ENCODE measurements at places on chromosomes 7 and 10.

DNA sequence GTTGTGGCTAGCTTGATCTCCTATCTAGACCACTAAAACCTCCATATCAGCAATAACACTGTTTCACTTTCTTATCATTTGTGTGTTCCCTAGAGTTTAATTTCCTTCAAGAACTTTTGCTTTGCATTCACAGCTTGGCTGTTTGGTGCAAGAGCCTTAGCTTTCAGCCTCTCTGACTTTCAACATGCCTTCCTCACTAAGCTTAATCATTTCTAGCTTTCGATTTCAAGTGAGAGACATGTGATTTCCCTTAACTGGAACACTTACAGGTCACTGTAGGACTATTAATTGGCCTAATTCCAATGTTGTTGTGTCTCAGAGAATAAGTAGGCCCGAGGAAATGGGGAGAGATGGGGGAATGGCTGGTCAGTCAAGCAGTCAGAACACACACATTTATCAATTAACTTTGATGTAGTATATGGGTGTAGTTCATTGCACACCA is 10.6 kb upstream of the BPGM start:
- no peak for DNase-seq

DNA sequence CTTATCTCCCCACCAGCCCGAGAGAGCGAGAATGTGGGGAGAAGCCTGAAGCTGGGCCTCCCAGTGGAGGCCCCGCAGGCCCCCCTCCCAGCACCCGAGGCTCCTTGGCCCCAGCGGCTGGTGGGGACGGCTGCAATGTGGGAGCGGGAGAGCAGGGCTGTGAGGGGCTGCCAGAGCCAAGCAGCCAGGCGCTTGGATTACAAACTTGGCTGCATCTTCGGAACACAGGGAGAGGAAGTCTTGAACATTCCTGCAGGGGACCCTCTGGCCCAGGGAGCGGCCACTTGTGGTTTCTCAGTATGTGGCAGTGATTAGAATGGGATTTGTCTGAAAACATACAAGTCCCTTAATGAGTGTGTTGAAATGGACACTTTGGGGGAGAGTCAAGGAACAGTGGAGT is 23.2 kb downstream of the ELN start:
- DNase-seq = no peak

DNA sequence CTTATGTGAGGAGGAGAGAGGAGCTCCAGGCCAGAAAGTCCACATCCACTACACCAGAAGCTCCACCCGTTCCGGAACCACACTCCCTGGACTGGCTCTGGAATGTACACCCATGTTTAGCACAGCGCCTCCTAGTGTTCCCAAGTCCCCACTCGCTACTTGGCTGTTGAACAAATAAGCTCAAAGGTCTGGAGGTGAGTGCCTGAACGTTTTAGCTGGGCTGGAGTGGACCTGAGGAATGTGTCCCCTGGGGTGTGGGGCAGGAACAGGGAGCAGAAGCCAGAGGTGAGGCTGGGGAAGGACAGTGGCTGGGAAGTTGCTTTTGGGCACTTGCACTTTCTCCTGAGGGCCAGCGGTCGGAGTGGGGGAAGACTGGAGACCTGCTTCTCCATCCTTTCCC is 164.1 kb upstream of the CDCA7L start:
- DNase-seq = peak; percentile 71

DNA sequence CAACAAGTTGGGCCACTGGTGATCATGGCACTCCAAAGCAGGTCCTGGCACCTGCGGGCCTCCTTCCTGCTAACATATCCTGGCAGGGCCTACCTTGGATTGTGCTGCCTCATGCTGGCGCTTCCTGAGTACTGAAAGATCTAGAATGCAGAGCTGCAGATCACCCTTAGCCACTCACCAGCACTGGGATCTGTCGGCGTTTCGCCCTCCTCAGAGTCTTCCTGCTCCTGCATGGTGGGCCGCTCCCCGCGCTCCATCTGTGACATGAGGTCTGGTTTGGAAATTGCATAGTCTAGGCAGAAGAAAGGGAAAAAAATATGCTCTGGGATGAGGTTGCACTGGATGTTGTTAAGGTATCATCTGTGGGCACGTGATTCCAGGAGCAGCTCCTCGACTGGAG is 10.0 kb downstream of the ZNF777 start:
- no peak for DNase-seq

DNA sequence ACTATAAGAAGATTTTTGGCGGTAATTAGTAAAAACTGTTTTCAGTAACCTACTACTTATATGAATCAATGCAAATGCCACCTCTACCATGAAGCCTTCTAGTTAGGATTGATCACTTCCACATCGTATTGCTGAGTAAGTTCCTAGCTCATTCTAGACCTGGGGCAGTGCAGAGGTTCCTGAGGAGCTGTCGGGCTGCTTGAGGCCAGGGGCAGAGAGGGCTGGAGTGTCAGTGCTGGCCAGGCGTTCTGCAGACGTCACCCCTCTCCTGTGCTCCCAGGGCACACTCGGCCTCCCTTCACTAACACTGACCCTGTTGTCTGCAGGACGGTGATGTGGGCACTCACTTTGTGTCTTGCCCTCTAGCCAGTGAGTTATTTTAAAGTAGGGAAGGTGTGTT is 275.7 kb downstream of the CELF2 start:
- no peak for DNase-seq

GRCh38 chr7:77788327-77788902 is 9.8 kb downstream of the TMEM60 start:
- DNase-seq = no peak

- DNase-seq = no peak
Measured at GRCh38 chr10:114556236-114557122, 101.6 kb downstream of the ABLIM1 start.

GRCh38 chr7:117148971-117149370 is 173.9 kb downstream of the WNT2 start:
- DNase-seq = no peak

GRCh38 chr10:110835841-110836240 is 35.9 kb upstream of the PDCD4 start:
- no peak for DNase-seq

DNA sequence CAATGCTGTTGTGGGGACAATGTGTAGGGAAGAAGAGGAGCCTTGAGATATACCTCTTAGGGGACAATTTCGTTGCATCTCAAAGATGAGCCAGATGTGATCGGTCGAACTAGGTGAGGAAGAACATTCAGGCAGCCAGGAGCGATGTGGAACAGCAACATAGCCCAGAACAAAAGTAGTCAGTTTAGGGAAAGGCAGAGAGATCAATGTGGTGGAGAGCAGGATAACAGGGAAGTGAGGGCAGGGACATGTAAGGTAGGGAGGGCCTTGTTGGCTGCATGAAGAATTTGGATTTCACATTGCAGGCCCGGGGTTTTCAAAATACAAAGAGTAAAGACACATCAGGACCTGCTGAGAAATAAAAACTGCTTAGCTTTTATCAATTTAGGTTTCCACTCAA is 29.1 kb upstream of the MACC1 start:
- no peak for DNase-seq

DNA sequence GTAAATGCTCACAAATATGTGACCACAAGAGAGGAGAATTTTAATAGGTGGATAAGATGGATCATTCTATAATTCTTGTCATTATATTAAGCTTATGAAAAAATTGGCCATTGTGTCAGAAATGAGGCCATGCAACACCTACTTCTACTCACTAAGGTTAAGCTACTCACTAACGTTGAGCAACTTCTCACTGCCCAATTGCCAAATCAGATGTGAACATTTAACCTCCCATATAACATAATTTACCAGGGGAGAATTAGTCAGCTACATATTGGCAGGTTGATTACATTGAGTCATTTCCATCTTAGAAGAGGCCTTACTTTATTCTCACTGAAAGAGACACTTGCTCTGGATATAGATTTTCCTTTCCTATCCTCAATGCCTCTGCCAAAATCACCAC is 211.2 kb upstream of the DGKB start:
- DNase-seq = no peak

- no peak for DNase-seq
Measured at GRCh38 chr7:42763137-42763551, 148.7 kb downstream of the C7orf25 start.

GRCh38 chr7:103987451-103987850 is 2.0 kb downstream of the RELN start:
- no peak for DNase-seq

DNA sequence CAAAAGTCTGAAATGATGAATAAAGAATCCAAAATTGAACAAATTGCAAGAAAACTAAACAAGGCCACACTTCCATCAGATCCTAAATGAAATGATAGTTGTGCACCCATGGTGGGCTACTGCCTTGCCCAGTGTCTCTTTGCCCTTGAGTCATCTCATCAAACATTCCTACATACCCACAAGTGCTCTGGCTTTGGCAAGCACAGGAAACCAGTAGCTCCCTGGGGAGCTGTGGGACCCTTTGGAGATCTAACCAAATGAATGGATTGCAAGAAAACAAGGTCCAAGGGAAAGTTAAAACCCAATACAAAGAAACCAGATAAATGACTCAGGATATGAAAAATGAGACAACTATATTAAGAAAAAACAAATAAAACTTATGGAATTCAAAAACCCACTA is 129.8 kb upstream of the TMEM229A start:
- no peak for DNase-seq

GRCh38 chr10:117222552-117222951 is 18.4 kb upstream of the SLC18A2 start:
- DNase-seq = no peak

- DNase-seq = no peak
Measured at GRCh38 chr10:77614778-77615625, 22.6 kb downstream of the KCNMA1 start.

GRCh38 chr7:26381476-26382353 is 90.1 kb downstream of the SNX10 start:
- no peak for DNase-seq

DNA sequence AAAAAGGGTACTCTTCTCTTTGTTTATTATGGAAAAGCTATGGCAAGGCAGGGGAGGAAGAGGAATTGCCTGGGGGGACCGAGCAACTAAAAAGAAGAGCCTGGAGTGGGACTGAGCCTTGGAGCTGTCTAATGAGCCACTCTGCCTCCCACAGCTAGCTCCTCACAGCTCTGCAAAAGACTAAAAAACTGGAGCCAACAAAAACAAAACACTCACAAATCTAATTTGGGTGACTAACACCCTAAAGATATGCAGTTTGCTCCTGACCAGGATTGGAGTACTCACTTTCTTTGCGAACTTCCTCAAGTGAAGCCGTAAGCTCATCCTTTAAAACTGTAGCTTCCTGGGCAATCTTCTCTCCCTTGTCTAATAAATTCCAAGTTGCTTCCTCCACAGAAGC is 89.4 kb downstream of the CTNNA3 start:
- no peak for DNase-seq

GRCh38 chr7:64312826-64313225 is 935 bp upstream of the ZNF736 start:
- DNase-seq = no peak

GRCh38 chr7:129797214-129797789 is 155.5 kb downstream of the UBE2H start:
- no peak for DNase-seq

DNA sequence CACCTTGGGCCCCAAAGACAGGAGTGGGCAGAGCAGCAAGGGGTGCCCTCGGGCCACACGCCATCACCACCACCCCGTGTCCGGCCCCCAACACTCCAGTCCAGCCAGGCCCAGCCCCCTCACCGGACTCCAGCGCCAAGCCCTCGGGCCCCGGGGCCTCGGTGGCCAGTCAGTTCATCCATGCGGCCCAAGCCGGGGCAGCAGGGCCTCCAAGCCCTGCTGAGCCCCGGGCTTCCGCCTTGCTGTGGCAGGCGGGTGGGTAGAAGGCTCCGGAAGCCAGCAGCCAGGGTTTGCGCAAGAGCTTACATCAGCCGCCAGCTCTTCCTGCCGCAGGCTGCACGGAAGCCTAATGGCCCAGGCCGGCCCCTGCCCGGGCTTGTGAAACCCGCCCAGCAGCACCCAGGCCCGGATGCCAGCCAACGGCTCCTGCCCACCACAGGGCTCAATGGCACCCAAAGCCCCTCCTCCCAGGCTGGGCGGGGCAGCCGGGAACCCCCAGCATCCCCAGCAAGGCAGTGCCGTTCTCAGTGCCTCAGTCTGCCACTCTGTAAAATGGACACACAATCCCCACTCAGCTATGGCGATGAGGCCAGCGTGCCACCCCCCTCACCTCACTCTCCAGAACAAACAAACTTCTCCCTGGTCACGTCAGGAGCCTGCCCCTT is 26.5 kb downstream of the TNRC18 start:
- peak; percentile 84 for DNase-seq

- DNase-seq = no peak
Measured at GRCh38 chr10:128007971-128008370, 101.1 kb downstream of the PTPRE start.

DNA sequence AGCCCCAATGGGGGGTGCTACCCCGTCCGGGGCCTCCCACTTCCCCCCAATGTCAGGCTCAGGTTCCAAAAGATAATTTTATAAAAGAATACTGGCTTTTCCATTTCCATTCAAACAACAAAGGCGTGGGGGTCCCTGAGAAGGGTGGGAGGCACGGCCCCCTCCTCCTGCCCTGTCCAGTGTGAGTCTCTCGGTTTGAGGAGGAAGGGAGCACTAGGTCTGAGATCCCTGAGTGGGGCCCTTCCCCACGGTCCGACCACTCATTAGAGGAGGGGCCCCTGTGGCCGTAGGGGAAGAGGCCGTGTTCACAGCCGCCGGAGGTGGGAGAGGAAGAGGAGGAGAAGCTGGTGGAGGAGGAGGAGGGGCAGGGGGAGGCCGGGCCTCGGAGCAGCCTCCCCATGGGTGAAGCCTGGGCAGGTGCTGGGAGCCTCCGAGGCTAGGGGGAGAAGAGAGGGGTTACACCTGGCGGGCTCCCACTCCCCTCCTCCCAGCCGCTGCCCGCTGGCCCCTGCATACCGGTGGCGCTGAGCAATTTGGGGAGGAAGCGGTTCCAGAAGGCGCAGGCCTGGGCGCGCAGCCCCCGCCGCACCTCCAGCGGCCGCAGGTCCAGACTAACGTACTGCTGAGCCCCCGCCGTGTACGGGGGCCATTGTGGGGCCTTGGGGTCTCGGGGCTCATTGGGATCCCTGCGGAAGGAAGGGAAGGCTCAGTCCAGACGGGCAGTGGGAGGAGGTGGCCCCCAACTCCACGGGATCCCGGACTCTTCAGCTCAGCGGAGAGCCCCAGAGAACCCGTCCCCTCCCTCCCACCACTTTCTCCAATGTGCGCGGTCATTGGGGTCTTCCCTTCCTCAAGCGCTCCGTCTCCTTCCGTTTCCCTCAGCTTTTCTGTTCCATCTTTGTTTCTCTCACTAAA is 1.4 kb upstream of the UFSP1 start:
- no peak for DNase-seq
